ENCODE measurements at places on chromosomes 6 and 20.

GRCh38 chr20:5608442-5609161 lies 141.6 kb upstream of the SHLD1 start:
- DNase-seq = no peak

- no peak for DNase-seq
These were observed 76.8 kb downstream of the UNC5CL start for GRCh38 chr6:40962241-40962640.

DNA sequence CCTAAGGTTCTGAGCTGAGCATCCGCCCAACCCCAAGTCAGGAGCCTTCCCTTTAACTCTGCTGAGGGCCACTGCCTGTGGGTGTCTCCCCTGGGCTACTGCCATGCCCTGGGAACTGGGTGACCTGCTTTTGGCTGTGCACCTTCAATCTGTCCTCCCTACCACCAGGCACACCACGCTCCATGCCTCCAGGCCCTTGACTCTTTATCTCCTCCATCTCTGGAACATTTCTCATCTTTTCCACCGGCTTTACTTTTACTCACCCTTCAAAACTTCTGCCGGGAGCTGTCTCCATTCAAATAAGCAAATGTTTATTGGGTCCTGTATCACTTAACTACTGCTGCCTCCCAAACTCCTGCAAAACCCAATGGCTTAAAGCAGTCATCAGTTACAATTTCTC lies 83.3 kb upstream of the NHSL1 start:
- no peak for DNase-seq

DNA sequence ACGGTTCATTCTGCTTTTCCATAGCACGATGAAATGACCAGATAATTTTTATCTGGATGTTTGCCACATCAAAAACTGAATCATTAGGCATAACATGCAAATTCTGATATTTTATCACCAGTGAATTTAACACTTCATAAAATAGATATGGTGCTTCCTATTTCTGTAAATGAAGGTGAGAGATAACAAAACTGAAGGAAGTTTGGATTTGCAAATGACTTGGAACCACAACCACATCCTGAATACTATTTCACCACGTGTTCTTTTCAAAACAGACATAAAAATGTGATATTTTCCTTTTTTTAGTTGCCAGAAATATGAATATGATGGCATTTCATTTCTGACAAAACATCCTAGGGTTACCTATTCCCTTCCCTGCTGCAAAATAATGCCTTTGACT lies 146.1 kb downstream of the EDN1 start:
- DNase-seq = no peak

DNA sequence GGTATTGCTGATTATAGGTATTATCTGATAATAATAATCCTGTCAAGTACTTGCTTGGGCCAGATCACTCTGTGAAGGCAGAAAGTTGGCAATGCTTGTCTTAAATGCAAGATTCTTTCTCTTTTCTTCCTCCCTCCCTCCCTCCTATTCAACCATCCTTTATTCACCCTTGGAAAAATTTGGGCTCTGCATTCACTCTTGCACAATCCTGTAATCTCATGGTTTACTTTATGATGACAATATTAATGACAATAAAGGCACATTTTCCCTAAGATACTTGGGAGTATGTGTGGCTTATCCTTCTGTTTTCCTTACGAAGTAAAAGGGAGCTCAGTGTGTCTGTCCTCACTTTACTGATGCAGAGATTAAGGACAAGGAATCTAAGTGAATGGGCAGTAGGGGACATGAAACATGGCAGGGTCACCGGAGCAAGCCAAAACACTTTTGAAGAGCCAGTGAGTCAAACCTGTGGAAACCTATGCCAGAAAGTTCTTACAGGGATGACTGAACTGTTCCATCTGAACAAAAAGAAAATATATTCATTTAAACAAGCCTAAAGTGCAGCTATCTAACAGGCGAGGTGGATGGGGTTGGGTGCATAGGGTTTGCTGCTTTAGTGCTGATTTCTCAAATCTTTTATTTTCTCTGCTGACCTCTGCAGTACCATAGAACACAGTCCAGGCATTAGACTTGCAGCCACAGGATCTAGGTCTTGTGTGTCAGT lies 14.6 kb upstream of the RIPOR2 start:
- no peak for DNase-seq

- DNase-seq = no peak
These were observed 124.1 kb downstream of the HS3ST5 start for GRCh38 chr6:114218437-114219340.

GRCh38 chr6:168584249-168584648 lies 143.3 kb downstream of the SMOC2 start:
- DNase-seq = no peak

DNA sequence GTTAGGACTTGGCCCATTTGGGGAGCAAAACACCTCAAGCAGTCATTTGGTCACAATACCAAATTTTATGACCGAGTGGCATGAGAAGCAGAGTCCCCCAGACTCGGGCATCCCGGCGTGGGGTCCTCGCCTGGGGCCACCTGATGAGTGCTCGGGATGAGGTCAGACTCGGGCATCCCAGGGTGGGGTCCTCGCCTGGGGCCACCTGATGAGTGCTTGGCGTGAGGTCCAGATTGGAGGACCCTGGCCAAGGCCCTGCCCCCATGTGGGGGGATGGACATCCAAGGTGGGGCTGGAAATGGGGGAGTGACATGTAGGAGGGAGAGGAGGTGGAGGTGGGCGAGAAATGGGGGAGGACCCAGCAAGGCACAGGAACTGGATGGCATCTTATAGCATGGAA lies 56.1 kb upstream of the CST7 start:
- no peak for DNase-seq

GRCh38 chr20:49680484-49680883 lies 33.2 kb downstream of the B4GALT5 start:
- DNase-seq = no peak

GRCh38 chr6:141552463-141552862 lies 580.3 kb upstream of the GJE1 start:
- no peak for DNase-seq

DNA sequence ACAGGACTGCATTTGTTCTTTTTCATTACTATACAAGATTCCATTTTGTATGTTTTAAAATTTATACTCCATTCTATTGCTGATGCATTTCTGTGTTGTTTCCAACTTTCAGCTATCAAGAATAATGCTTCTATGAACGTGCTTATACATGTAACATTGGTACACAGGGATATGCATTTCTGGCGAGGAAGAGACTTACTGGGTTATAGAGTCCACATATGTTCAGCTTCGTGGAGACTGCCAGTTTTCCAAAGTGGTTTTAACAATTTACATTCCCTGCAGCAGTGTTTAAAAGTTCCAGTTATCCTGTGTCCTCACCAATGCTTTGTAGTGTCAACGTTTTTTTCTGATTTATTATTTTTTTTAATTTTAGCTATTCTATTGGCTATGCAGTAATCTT lies 48.5 kb downstream of the AIG1 start:
- DNase-seq = no peak

DNA sequence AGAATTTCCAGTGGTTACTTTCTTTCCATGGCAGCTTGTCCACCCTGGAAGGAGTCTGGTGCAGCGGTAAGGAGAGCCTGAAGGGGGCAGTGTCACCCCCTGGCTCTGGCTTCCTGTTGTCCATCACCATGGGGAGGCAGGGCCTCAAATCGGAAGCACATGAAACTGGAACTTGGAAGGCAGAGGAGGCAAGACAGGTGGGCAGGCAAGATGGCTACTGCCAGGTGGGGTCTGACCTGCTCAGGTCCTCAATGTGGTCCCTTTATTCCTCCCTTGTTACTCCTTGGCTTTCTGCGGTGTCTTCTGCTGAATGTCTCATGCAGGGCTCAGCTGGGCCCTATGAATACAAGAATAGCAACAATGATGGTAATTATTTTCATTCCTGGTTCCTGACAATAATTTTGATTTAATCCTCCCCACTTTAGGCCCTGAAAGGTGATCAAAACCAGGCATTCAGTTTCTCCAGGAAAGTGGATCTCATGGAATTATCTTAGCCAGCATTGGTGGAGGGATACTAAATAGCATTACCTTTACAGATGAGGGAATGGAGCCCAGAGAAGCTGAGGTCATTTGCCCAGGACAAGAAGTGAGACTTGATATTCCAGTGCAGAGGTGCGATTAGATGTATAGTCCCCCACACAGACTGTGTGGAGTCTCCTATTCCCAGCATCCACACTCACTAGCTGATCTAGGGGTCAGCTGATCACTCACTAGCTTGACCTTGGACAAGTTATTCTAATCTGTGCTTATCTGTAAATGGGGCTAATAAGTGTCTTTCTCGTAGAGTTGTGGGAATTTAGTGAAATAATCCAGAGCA lies 17.6 kb upstream of the SNAI1 start:
- peak; percentile 59 for DNase-seq

- DNase-seq = no peak
These were observed 2.1 kb downstream of the STX11 start for GRCh38 chr6:144152334-144152900.

DNA sequence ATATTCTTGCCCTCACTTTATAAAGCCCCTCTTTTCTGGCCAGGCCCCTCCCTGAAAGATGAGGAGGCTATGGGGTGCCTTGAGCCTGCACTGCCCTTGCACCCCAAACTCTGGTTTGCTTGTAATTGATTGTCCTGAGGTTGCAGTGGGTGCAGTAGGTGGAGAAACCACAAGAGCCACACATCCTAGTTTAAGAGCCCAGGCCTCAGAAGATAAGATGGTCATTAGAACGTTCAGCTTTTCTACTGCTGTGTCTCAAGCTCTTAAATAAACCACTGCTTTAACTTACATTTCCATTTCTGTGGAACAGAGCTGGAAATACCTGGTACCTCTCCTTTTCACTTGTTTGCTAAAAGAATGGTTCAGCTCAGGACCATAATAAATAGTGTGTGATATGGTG lies 9.0 kb downstream of the MRAP2 start:
- DNase-seq = no peak

GRCh38 chr6:25155211-25155610 lies 124.0 kb upstream of the CARMIL1 start:
- DNase-seq = no peak

DNA sequence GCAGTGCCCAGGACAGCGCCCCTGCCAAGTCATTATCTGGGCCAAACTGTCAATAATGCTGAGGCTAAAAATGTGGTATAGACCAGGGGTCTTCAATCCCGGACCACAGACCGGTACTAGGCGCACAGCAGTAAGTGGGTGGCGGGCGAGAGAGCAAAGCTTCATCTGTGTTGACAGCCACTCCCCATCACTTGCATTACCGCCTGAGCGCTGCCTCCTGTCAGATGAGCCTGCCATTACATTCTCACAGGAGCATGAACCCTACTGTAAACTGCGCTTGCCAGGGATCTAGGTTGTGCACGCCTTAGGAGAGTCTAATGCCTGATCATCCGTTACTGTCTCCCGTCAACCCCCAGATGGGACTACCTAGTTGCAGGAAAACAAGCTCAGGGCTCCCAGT lies 91.0 kb downstream of the NFATC2 start:
- DNase-seq = no peak

DNA sequence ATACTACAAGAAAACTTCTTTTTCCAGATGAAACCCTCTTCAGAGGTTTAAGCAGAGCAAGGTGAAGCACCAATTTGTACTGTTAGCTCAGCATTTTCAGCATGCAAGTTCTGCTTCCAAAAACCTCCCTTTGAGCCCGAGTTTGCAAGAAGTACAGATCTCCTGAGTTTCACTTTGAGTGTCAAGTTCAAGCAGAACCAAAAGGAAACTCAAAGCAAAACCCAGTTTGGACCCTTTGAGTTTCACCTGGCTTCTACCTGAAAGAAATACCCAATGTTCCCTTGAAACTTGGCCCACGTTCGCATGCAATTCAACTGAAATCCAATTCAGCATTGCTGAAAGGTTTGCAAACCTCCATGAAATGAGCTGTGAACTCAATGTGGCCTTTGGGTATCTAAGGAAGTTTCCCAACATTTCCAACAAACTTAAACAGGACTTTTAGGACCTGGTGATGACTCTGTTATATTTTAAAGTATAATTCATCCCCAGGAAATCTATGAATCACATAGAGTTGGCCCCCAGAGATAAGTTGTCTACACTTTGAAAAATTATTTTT lies 62.9 kb upstream of the HBS1L start:
- DNase-seq = no peak

- peak; percentile 11 for DNase-seq
These were observed 1.1 kb downstream of the B4GALT5 start for GRCh38 chr20:49712646-49712995.

DNA sequence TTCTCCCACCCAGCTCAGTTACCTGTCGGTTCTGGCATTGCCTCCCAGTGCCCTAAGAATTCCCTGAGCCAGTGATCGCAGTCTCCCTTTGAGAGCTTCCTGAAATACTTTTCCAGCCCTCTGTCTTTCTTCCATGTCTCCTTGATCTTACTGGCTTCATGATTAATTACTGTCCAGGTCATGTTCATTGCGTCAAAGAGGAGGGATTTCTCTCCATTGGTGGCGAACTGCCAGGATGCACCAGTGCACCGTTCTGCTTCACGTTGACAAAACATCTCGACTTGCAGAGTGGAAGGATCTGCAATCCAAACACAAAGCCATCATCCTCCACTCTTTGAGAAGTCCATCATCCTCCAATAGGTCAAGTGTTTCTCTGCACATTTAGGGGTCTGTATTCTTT lies 8.6 kb downstream of the RAET1E start:
- DNase-seq = no peak

- no peak for DNase-seq
These were observed 1325.6 kb downstream of the HACE1 start for GRCh38 chr6:103534095-103534494.

DNA sequence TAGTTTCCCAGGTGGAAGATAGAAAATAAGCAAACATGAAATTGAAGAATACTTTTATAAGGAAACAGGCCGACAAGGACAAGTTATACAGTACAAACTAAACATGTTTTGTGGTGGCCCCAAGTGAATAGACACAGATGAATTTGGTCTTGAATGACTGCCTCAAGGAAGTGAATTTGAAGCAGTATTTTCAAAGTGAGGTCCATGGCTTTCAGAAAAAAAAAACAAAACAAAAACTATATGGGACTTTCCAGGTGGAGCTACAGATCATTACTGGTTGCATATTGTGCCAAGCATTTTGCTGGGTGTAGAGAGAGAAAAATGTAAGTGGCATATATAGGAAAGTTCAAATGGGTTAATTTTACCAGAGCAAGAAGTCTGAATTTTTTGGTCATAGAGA lies 68.8 kb downstream of the CYB5R4 start:
- DNase-seq = no peak

- DNase-seq = no peak
These were observed 62.7 kb downstream of the TAF4 start for GRCh38 chr20:62002882-62003480.

DNA sequence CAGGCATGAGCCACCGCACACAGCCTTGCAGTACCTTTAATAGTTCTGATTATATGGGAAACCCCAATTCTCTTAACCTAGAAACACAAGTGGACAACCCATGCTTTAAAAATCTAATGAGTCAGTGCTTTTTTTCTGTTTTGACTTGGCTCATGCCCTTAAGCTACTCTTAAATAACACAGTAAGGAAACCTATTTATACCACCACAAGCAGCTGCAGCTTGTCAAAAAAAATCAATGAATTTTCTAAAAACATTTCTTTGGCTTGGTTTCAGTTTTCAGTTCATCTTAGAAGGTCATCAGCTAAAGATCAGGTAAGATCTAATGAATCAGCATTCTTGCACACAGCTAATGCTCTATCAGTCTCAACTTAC lies 124.1 kb upstream of the DST start:
- DNase-seq = no peak

GRCh38 chr20:19756761-19757486 lies 1.1 kb upstream of the RIN2 start:
- no peak for DNase-seq

Data from nephron progenitor cell (in vitro differentiated cells).